T-helper 17 cell (primary cell): ENCODE measurements at places on chromosomes 3 and 15. TPM values are rescaled to one million over a fixed set of nuclear protein-coding genes. Genes with fewer than 3 reads are reported as not detected.

GRCh38 chr3:118910332-118910731 lies 124.3 kb downstream of the IGSF11 start:
- H3K27me3 ChIP-seq, result peaks cover 32% of the 10 kb centered on the region
- H3K36me3 ChIP-seq, result peaks cover 5% of the 10 kb centered on the region
- H3K4me3 ChIP-seq, result no peak overlapping the region
- H3K4me1 ChIP-seq, result peaks cover 3% of the 10 kb centered on the region

- H3K27ac ChIP-seq, result no peak overlapping the region
- H3K36me3 ChIP-seq, result no peaks in the 10 kb centered on the region
- H3K27me3 ChIP-seq, result peaks cover 11% of the 10 kb centered on the region
- H3K4me1 ChIP-seq, result no peaks in the 10 kb centered on the region
- no peak overlapping the region for H3K4me3 ChIP-seq
- DNase-seq, result no peak
Measured at GRCh38 chr3:37562876-37563275, 298.8 kb upstream of the CTDSPL start.

Gene MRAS
- total RNA-seq, result 1.6 TPM

- no peaks in the 10 kb centered on the region for H3K36me3 ChIP-seq
- no peak overlapping the region for H3K4me3 ChIP-seq
- peak overlapping the region; percentile 16 for H3K27ac ChIP-seq
Measured at GRCh38 chr3:196965112-196965803, 3.4 kb downstream of the PIGZ start.

DNA sequence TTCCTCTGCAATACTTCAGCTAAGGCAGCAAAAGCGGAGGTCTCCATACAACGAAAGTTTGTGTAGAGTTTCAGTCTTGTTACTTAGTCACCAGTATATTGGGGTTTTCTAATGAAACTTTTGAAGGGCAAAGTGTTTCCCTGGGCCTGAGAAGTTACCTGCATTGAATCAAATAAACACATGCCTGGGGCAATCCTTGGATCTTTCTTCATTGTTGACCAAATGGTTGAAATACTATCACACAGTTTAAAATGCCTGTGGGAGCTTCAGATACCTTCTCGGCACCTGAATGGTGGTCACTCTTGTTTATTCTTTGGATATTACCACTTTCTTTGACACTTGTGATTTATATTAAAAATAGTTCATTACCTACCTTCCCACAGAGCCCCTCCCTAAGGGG lies 988 bp upstream of the CHSY1 start:
- H3K27me3 ChIP-seq, result no peaks in the 10 kb centered on the region
- no peaks in the 10 kb centered on the region for H3K36me3 ChIP-seq
- H3K4me3 ChIP-seq, result peak overlapping the region; percentile 95

Gene MST1R
- 0.63 TPM for total RNA-seq

- H3K4me1 ChIP-seq, result peaks cover 10% of the 10 kb centered on the region
- DNase-seq, result no peak
- H3K27me3 ChIP-seq, result no peaks in the 10 kb centered on the region
- no peak overlapping the region for H3K4me3 ChIP-seq
- no peaks in the 10 kb centered on the region for H3K36me3 ChIP-seq
- H3K27ac ChIP-seq, result peak overlapping the region; percentile 21
Measured at GRCh38 chr15:52005748-52006701, 13.0 kb upstream of the MAPK6 start.

GRCh38 chr3:184526088-184526433 lies 35.5 kb upstream of the EPHB3 start:
- no peak for DNase-seq
- peaks cover 8% of the 10 kb centered on the region for H3K4me1 ChIP-seq
- H3K27me3 ChIP-seq, result peaks cover 64% of the 10 kb centered on the region
- H3K27ac ChIP-seq, result no peak overlapping the region

Gene PIF1
- total RNA-seq, result 0.44 TPM

Gene CACNA1D
- total RNA-seq, result not detected

Gene GPR156
- total RNA-seq, result 0.10 TPM

Gene TBC1D2B
- 91.0 TPM for total RNA-seq

DNA sequence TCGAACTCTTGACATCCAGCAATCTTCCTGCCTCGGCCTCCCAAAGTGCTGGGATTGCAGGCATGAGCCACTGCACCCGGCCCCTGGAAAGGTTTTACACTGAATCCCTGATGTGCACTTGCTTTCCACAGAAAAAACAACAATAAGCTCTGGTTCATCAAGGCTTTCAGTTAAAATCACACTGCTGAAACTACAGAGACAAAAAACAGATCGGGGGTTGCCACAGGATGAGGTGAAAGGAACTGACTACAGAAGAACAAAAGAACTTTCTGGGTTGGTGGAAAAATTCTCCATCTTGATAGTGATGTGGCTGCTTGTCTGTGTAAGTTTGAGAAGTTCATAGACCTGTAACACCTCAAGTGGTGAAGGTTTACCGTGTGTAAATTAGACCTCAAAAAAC lies 2.9 kb downstream of the RAB43 start:
- DNase-seq, result peak; percentile 25
- H3K36me3 ChIP-seq, result peaks cover 3% of the 10 kb centered on the region
- peak overlapping the region; percentile 100 for H3K27ac ChIP-seq
- peak overlapping the region; percentile 94 for H3K4me3 ChIP-seq
- peaks cover 51% of the 10 kb centered on the region for H3K4me1 ChIP-seq

- no peaks in the 10 kb centered on the region for H3K27me3 ChIP-seq
- no peak overlapping the region for H3K27ac ChIP-seq
- no peak for DNase-seq
- H3K4me1 ChIP-seq, result peaks cover 12% of the 10 kb centered on the region
Measured at GRCh38 chr15:80179025-80179759, 26.4 kb downstream of the FAH start.

DNA sequence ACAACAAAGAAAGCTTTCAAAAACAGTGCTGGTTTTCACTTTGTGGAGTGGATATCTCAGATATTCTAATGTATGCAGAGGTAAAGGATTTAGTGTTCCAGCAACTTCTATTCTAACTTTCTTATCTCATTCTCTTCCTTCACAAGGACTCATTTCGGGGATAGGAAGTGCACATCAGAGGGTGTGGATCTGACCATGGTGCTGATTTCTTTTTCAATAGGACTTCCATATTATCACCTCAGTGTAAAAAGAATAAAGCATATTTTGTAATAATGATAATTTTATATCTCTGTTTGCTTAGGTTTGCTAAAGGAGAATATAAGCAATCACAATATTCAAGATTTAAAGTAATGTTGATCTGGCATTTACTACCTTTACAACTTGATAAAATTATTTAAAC lies 12.5 kb upstream of the CADM2 start:
- H3K4me3 ChIP-seq, result no peak overlapping the region
- no peaks in the 10 kb centered on the region for H3K4me1 ChIP-seq
- no peak for DNase-seq
- H3K27ac ChIP-seq, result no peak overlapping the region
- H3K27me3 ChIP-seq, result no peaks in the 10 kb centered on the region

Gene IMPG2
- 0.45 TPM for total RNA-seq

Gene CIDEC
- total RNA-seq, result not detected

DNA sequence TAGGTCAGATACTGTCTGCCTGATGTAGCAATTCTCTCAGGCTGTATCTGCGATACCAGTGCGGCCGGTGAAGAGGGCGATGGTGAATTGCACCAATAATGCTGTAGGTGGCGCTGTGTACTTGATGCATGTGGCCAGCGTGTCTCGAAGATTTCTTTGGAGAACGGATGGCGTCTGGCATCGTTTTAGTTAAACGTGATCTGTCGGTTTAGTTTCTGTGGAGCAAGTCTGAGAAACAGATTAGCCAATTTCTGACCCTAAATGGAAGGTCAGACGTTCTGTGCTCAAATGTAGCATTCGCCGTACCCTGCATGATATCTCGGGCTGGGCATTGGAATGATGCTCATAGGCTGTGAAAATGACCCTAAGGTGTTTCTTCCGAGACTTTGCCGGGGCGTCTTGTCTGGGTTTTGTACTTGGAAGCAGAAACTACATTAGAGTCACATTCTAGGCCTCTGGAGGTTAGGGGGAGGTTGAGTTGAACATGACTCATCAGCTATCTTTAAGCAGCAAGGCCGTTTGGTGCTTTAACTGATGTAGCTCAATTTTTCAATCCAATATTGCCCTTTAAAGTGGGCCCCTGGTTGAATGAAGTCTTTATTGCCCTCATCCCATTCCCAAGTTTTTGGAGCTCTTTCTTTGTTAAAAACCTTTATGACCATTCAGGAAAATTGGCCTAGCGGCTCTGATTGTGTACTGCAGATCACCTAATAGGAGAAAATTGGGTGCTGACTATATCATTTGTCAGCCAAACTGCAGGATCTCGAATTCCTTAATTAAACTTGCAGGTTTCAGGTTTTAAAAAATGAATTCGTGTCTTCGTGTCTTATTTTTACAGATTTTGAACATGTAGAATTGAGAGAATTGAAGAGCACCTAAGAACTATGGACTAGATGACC lies 80.0 kb downstream of the SQOR start:
- H3K27ac ChIP-seq, result no peak overlapping the region
- peaks cover 47% of the 10 kb centered on the region for H3K27me3 ChIP-seq
- no peak overlapping the region for H3K4me3 ChIP-seq
- no peaks in the 10 kb centered on the region for H3K36me3 ChIP-seq
- DNase-seq, result no peak

GRCh38 chr3:23948761-23949160 lies 3.7 kb downstream of the NR1D2 start:
- peaks cover 58% of the 10 kb centered on the region for H3K4me1 ChIP-seq
- H3K27ac ChIP-seq, result peak overlapping the region; percentile 73
- DNase-seq, result no peak
- H3K36me3 ChIP-seq, result no peaks in the 10 kb centered on the region
- H3K4me3 ChIP-seq, result no peak overlapping the region
